ENCODE measurements at places on chromosomes 12 and 14.

DNA sequence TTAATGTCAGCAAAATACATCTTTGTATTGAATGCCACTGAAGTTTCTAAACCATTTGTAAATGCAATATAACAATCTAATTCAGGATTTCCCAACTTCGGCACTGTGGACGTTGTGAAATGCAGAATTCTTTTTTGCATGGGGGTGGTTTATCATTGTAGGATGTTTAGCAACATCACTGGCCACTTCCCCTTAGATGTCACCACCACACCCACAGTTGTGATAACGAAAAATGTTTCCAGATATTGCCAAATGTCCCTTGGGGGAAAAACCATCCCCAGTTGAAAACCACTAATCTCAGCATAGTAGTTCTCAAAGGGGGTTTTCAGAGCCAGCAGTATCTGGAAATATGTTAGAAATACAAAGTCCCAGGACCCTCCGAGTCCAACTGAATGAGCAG, 203.3 kb downstream of the NAV3 start:
- no peak for DNase-seq

- no peak for DNase-seq
These were observed 1.6 kb downstream of the SLC6A12 start for GRCh38 chr12:212415-212714.

DNA sequence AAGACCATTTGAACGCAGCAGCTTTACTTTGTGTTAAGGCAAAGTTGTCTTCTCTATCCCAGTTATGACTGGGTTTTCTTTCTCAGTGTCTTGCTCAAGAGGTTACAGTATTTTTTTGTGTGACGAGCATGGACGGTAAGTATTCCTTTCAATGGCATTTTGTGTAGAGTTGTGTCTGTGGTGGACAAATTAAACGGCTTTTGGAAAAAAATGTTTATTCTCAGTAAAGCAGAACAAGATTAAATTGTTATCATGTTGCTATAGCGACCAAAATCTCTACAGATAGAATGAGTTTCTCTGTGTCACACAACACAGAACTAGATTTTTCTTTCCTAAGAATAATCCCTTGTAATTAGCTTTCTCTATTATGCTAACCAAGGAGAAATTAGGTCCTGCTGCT, 417.1 kb downstream of the AEBP2 start:
- DNase-seq = no peak

DNA sequence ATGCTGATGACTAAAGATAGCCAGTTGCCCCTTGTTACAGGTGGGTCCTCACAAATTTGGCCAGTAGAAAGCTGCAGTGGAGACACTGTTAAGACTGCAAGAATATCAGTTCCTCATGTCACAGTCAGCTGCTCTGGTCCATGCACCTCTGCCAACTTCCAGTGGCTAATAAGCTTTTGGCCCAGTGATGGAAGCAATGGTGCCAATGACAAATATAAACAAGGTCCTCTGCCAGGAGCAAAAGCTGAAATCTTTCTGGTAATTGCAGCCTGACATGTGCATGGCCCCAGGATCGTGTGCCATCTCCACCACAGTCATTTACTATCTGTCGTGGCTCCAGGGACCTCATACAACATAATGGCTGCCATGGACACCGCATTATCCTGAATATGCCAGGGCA, 85.4 kb upstream of the TMEM260 start:
- no peak for DNase-seq

- no peak for DNase-seq
These were observed 121.7 kb upstream of the CNOT2 start for GRCh38 chr12:70121562-70121961.

DNA sequence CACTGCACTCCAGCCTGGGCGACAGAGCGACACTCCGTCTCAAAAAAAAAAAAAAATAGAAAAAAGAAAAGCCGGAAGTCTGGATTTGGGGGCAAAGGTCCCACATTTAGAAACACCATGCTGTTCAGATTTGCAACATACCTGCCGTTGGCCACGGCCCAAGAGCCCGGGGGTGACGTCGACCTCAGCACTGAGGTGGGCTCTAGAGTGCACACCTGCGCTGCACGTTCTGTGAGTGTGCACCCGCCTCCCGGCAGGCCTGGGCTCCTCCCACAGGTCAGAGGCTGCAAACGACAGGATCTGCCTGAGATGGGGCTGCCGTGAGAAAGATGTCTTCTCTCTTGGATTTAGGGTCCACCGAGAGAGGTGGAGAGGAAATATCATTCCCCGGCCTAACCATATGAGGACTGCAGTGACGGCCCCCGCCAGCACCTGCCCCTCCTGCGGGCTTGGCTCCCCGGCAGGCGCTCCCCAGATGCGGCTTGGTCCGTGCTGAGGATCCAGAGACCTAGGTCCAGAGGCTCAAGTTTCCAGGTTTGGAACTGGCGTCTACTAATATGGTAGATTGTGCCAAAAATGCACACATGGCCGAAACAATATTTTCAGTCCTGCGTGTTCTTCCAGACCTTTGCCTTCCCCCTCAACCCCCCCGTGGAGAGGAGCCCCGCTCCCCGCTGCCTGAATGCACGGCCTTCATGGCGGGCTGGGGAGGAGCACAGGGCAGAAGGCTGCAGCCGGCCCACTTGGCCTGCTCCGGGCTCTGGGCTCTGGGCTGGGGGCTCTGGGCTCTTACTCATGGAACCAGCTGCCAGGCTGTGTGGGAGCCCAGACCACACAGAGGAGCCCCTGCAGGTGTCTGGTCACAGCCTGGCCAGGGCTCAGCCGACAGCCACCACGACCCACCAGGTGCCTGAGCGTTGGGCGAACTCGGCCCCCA, 58.8 kb upstream of the FBRSL1 start:
- DNase-seq = no peak

DNA sequence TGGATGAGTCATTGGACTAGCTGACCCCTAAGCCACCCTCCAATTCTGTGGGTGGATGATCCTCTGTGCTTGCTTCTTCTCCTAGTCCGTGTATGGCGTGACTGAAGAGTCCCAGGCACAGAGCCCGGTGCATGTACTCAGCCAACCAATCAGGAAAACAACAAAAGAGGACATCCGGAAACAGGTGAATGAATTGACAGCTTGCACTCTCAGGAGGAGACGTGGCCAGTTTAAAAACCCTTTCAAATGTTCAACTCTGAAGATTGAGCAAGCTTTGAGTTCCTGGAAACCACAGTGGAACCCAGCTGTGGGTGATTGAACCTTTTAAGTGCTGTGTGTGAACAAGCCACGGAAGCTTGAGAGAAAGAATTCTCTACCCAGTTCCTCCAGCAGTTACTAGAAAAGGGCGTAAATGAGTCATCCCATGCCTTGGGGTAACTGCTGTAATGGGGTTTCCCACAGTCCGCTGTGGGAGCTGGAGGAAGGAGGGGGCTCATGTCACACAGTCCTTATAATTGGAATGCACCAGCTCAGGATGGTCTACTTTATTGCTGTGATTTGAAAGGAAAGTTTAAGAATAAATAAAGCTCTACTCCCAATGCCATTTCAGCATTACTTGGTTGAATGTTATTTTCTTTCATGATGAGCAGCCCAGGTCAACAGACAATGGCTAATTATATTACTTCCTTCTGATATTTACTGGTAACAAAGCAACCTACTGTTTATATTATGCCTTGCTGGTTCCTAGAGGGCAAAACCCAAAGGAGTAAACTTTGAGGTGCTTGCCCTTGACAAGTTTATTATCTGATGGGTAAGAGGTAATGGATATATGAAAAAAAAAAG, 417.0 kb downstream of the DPF3 start:
- no peak for DNase-seq

DNA sequence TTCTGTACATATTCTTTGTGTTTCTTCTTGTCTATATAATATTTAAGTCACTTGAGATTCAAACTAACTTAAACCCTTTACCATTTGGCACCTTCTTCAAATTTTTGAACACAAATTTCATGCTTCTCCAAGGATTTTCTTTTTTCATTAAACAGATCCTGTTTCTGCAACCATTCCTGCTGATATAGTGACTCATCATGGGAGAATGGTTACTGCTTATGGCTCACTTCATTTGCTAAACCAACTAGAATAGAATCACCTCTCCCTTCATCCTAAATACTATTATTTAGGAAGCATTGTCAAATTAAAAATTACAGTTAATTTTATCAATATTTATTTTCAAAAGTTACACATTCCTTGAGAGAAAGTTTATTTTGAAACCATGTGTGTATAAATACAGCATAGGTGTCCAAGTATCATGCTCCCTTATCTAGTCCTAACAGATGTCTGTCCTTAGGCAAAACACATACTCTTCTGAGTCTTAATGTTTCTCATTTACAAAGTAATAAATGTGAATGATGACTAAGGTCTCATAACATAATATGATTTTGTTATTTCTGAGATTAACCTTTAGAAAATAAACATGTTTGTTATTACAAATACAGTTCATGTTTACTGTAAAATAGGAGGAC, 40.7 kb downstream of the PLCZ1 start:
- DNase-seq = no peak

DNA sequence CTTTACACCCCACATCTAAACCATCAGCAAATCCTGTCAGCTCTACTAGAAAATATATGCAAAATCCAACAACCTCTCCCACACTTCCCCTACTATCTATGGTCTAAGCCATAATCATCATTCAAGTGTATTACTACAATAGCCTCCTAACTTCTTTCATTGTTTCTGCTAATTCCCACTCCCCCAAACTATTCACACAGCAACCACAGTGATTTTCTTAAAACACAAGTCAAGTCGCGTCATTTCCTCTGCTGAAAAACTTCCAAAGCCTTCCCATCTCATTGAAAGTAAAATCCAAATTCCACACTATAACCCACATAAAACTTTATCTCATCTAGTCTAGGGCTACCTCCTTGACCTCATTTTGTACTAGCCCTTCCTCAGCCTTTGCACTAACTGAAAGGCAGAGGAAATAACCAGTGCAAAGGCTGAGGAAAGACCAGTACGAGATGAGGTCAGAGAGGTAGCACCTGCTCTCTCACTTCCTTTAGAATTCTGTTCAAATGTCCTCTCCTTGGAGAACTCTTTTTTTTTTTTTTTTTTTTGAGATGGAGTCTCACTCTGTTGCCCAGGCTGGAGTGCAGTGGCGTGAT, 65.5 kb upstream of the MDM1 start:
- no peak for DNase-seq

DNA sequence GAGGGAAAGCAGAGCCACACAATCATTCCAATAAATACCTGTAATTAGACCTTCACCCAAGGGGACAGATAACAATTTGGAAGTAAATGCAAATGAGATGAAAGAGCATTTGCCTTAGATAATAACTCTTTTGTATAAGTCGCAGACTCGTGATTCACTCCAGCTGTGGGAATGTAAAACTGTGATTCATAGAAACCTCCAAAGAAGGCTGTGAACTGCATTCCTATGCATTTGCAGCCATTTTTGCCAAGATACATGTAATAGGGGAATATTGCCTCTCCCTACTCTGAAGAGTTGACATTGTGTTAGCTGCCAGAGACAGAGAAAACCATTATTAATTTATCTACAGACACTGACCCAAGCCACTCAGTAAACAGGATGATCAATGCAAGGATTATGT, 181.9 kb upstream of the ARHGAP5 start:
- DNase-seq = no peak

DNA sequence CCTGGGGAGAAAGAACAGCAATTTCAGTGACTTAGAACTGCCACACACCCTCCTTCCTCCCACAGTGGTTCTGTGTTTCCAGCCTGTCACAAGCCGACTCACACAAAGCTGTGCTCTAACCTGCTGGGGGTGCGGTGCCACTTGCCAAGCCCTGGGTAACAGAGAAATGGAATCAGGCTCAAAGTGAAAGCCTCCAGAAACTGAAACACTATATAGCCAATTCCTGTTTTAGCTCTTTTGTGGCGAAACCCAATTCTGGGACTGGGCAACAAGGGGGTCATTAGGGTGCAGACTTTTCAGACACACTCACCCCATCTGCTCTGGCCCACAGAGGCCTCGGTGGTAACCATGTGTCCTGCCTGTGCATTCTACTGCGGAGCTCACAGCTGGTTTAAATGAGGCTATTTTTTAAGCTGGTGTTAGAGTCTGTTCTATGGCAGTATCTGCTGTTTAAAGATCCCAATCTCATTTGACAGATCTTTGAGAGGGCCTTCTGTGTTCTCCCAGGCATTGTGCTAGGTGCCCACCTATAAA, 15.2 kb upstream of the ACTR6 start:
- no peak for DNase-seq

DNA sequence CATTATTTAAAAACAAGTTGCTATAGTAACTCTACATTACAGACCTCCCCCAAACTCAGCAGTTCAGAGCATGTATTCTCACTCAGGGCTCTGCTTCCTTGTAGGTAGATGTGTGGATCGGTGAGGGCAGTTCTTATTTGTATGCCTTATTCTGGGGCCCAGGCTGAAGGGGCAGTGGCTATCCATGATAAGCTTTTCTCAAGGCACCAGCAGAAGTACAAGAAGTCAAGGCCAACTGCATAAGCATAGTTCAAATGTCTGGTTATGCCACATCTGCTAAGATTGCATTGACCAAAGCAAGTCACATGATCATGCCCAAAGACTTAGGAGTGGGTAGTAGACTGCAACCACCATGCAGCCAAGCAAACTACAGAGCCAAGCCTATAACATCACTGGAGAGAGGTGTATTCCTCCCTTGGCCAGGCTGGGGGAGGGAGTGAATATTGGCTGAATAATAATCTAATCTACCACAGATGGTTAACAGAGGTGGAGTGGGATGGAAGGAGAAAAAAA, 4.6 kb downstream of the PSEN1 start:
- no peak for DNase-seq

GRCh38 chr12:70251226-70251625, 8.0 kb downstream of the CNOT2 start:
- peak; percentile 9 for DNase-seq

DNA sequence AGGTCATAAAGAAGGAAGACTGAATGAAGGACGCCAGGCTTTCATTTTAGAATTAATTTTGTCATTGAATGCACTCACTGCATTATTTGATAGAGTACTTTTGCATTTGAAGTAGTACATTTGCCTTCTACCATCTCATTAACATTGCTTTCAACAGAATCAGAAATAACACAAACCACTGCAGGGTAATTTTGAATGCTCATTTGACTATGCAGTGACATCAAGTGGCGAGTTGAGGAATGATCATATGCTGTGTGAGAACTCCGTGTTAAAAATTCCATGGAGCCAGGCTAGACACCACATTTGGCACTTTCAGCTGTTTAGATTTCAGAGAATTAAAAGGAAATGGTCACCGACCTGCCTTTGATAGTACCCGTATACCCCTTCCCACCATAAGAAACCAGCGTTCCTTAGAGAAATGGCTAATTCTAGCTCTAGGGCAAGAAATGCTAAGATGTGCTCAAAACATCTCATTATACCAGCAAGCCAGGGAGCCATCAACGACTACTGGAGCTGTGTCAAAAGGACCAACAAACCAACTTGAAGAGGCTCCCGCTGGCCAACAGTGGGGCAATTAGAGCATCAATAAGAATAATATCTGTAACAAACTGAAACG, 16.5 kb downstream of the HEBP1 start:
- peak; percentile 50 for DNase-seq

DNA sequence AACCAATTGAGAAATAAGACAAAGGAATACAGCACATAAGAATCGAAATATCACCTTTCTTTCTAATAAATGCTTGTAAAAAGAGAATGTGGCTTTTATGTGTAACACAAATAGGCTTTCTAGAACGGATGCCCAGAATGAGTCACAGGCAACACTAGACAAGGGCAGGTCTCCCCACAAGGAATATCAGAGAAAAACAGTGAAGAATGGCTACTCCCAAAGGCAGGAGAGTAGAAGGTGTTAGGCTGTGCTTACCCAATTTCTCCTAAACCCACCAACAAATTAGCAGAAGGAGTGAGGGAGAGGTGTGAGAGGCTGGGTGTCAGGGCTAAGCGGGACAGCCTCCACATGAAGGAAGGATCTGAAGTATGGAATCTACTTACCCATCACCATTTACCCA, 55.2 kb downstream of the GALNT4 start:
- no peak for DNase-seq

- no peak for DNase-seq
These were observed 3.7 kb downstream of the FBRSL1 start for GRCh38 chr12:132493482-132494178.

- DNase-seq = no peak
These were observed 251.0 kb upstream of the FKBP4 start for GRCh38 chr12:2543801-2544200.

All from HEK293T (cell line).